Activated naive CD8-positive, alpha-beta T cell treated with anti-CD3 and anti-CD28 coated beads for 36 hours (primary cell): ENCODE measurements at places on chromosomes 2 and 18. TPM values are rescaled to one million over a fixed set of nuclear protein-coding genes. Genes with fewer than 3 reads are reported as not detected.

- DNase-seq = no peak
These were observed 98.2 kb upstream of the TTC39C start for GRCh38 chr18:23916338-23916737.

GRCh38 chr2:120798567-120799247 lies 63.0 kb downstream of the GLI2 start:
- no peak for DNase-seq

DNA sequence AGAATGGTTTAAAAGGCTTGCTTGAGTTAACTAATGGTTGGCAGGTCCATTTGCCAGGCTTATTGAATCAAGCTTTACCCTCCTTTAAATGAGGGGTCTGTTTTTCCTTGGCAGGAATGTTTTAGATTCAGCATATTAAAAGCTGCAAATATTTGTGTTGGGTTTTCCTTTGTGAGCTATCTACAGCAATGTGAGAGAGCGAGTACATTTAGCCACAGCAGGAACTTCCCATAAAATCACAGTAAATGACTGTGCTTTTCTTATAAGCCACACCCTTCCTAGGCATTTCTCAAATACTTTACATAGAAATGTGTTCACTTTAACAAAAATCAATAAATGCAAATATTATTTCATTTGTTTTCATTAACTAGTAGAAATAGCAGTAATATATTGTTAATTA lies 23.9 kb downstream of the CALCRL start:
- DNase-seq = no peak

Gene FAM228A
- total RNA-seq = not detected

Gene UGT1A4
- total RNA-seq = not detected
